ENCODE measurements at places on chromosomes 2 and 18.

GRCh38 chr2:102278720-102279390 is 32.5 kb upstream of the IL1RL1 start:
- DNase-seq: no peak

GRCh38 chr2:32058130-32058529 is 5.2 kb upstream of the SPAST start:
- no peak for DNase-seq

- DNase-seq: no peak
These were observed 36.7 kb upstream of the MAPK4 start for GRCh38 chr18:50523165-50523564.

DNA sequence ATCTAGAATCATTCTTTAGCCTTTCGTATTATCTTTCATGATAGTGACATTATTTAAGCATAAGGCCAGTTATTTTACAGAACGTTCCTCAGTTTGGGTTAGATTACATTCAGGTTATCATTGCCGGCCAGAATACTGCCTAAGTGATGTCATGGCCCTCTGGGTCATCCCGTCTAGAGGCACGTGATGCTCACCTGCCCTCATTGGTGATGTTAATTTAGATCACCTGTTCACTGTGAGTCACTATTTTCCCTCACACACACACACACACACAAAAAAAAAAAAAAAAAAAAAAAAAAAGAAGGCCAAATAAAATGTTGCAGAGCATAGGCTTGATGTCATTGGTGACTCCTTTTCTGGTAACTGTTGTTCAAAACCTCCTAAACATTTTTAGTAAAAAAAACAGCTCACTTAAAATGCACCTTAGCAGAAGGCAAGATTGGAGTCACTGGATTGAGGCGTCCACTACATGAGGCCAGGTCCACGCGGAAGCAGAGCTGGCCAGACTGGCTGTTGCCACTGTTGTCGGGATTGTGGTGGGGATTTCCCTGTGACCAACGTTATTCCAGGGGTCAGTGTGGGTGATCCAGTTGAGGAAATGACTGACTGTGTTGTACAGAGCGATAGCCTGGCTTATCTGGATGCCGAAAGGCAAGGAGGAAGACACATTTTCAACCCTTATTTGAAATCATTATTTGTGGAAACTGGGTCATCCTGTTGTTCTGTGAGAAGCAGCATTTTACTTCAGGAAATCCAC is 52.1 kb upstream of the CNGA3 start:
- no peak for DNase-seq

DNA sequence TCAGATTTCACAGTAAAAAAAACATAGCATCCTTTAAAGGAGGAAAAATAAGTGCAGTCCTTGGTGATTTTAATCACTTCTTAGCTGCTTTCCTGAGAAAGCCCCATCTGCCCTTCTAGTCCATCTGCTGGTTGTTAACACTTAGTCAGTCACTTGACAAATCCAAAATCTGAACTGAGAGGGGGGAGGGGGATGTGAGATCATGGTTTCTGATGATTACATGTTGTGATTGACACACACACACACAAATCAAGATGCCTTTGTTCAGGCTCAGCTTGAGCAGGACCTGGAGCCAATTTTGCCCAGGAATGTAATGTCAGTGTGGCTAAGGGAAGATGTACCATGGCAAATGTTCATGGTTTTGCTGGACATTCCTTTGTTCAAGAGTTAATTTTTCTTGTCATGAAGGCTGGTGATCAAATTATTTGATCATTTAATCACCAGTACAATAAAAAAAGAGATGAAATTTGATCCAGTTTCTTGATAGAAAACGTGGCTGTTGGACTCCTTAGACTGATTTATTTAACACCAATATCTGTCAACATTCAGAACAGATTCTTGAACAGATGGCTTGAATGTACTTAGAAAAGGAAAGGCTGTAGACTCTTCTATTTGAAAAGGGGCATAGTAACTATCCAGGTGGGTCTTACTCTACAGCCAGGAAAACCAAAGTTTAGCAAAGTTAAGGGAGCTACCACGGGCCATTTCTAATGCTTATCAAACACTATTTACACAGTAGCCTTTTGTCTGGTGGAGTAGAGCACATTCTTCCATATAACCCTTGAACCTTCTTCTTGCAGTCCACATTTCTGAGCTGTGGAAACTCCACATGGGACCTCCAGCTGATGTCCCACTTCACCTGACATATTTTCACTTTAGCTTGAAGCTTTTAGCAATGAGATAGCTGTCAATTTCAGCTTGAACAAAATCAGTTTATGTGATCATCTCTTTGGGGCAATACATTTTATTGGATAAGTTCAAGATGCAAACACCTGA is 408.7 kb downstream of the PIK3C3 start:
- no peak for DNase-seq

DNA sequence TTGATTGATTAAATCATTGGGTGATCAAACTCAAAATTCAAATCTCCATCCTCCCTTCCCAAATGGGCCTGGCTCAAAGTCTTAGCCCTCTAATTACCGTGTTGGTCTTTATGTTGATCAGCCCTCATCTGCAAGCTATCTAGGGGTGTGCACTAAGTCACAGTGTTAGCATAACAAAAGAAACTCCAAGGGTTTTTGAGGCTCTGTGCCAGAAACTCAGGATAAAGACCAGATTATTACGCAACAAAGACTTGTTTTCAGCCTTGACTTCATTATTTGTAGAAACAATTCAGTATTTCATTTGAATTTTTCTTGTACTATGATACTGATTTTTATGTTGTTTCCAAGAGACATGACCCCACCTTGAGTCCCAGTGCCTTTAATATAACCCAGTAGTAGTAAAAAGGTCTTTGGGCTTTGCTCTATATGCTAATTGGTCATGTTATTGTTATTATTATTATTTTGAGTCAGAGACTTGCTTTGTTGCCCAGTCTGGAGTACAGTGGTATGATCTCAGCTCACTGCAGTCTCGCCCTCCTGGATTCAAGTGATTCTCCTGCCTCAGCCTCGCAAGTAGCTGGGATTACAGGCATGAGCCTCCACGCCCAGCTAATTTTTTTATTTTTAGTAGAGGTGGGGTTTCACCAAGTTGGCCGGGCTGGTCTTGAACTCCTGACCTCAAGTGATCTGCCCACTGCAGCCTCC is 13.9 kb downstream of the PSMD14 start:
- DNase-seq: no peak

DNA sequence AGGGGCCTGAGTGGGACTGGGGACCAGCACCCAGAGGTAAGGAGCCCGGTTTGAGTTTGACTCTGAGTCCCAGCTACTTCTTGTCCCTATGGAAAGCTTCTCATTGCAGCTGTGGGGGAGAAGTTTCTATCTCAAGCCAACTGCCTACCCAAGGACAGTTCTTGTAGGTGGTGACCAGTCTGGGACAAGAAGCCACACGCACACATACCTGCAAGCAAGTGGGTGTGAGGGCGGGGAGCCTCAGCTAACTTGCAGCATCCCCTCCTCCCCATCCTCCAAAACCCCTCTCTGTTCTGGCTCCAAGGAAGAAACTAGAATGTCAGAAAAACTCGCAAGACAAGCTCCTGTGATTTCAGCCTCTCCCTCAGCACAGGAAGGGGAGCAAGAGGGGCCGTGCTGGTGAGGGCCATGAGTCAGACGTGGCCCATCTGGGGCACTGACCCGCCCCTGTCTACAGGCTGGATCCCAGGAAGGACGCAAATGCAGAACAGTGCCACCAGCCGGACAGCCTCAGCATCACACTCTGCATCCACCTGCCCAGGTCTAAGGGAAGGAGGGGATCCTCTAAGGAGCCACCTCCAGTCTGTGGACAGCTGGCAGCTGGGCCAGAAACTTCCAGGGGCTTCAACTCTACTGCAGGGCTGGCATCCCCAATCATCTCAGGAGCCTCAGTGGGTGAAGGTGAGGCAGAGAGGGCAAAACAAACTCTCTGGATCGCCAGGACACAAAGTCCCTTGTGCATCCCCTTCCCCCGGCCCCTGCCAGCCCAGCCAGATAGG is 103.4 kb downstream of the TNS1 start:
- DNase-seq: no peak

DNA sequence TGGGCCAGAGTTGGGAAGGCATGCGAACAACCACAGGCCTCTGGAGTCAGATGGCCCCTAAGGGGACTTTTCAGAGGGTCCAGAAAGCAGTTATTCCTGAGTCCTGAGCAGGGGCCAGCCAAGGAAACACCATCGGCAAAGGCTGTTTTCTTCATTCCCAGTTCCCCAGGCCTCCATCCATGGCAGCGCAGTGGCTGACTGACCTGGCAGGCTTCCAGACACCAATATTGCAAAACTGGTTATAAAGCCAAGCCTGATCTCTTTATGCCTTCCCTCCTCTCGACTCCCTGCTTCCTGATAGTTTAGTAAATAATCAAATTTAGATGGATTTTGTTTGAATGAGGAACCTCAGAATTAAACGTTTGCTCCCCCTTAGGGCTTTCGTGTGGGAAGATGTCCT is 133.4 kb upstream of the ITGA6 start:
- DNase-seq: no peak

GRCh38 chr18:46224181-46224775 is 120.1 kb downstream of the HAUS1 start:
- no peak for DNase-seq

- no peak for DNase-seq
These were observed 10.1 kb downstream of the VIL1 start for GRCh38 chr2:218428846-218429558.

DNA sequence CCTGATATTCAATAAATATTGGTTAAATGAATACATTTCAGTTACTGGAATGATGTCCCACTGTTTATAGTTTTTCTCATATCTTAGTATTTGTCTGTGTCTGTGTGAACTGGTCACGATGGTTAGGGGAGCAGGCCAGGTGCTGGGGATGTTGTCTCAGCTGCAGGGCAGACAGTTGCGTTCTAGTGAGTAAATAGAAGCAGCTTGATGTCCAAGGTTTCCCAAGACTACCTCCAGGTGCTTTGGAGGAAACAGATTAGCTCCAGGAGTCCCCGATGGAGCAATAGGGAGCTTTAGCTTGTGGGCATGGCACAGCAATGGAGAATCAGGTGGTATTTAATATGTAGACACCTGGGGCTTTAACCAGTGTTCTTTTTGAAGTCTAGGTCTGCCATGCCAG is 75.5 kb downstream of the GULP1 start:
- DNase-seq: no peak

GRCh38 chr2:207288628-207289027 is 122.9 kb upstream of the KLF7 start:
- DNase-seq: no peak

GRCh38 chr2:178317811-178318210 is 123.5 kb downstream of the OSBPL6 start:
- DNase-seq: no peak

GRCh38 chr2:225581135-225581534 is 181.6 kb downstream of the NYAP2 start:
- DNase-seq: no peak

- DNase-seq: no peak
These were observed 424.9 kb downstream of the PID1 start for GRCh38 chr2:228846161-228846560.

- DNase-seq: no peak
These were observed 2.9 kb downstream of the FBLN7 start for GRCh38 chr2:112140899-112141625.

GRCh38 chr2:36366491-36367120 is 11.0 kb downstream of the CRIM1 start:
- no peak for DNase-seq

- no peak for DNase-seq
These were observed 108.7 kb downstream of the GFPT1 start for GRCh38 chr2:69278366-69278765.

DNA sequence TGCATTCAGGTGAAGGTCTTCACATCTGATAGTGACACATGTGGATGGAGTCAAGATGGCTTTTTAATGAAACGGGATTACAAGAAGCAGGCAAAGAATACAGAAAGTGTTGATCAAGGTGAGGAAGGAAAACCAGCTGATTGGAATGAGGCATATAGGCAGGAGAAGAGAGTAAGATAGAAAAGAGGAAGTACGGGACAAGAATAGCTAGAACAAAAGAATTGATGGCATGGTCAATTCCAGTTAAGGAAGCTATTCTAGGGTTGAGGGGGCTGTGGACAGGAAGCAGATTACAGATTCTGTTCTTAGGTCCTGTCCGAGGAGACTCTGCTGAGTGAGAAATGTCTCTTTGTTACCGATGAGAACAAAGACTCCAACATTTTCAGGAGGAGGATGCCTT is 13.2 kb upstream of the NCK2 start:
- DNase-seq: no peak

- DNase-seq: no peak
These were observed 13.2 kb downstream of the NABP1 start for GRCh38 chr2:191691016-191691735.

DNA sequence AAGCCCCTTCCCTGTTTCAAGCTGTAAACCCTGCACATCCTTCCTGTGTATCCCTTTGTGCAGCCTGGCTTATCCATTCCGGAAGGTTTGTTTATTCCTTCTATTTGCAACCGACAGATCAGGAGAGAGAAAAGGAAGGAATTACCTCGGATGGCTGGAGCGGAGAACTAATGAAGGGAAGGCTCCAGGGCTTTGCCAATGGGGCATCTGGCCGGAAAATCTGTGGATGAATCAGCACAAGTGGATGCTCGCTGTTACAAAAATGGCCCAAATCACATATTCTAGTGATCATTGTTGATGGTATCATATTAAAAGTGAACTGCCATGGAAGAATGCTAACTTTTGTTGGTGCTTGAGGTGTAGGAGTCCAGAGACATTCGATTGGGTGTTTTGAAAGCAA is 97.1 kb downstream of the AQP4 start:
- no peak for DNase-seq

DNA sequence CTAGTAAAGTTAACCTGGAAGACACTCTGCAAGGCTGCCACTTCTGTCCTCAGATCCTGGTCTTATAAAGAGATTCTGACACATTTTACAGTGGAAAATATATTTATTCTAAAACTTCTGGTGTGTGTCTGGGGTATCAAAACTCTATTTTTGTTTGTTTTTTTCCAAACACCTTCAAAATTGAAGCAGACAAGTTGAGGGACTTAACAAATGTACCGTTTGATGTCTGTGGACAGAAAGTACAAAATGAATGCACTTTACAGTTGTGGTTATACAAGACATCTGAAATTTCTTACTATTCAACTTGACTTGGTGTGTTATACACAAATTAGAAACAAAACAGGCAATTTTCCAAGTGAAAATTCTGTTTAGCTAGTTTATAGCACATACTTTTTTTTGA is 823.2 kb upstream of the SALL3 start:
- DNase-seq: no peak

- no peak for DNase-seq
These were observed 221.3 kb upstream of the RAB6C start for GRCh38 chr2:129757915-129758783.

DNA sequence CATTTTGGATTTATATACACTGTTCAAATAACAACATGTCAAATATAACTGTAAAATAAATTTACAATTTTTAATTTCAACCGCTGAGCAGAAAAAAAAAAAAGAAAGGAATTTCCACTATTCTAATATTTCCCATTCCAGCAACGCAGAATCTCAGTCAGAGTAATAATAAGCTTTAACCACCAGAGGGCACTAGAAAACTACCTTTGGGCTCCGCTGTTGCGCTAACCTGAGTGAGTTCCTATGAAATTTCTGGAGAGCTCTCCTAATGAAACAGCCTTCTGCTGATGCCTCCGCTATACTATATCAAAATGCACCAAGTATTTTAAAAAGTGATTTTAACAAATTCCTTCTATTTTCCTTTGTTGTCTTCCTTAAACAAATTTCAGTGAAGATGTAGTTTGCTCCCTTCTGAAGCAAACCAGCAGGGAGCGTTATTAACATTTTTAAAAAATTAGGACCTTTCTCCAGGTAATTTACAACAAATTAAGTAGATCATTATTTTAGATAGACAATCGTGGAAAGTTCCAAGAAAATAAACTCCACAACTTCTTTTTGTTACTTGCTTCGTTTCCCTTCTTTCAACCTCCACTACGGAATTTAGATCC is 23.0 kb downstream of the ERMN start:
- DNase-seq: no peak

- DNase-seq: no peak
These were observed 15.1 kb downstream of the SLC4A5 start for GRCh38 chr2:74328074-74328473.
